ENCODE measurements at places on chromosomes 2 and 18. TPM values are rescaled to one million over a fixed set of nuclear protein-coding genes. Genes with fewer than 3 reads are reported as not detected.

- DNase-seq = peak; percentile 86
Observed at GRCh38 chr2:33372940-33373553, 103.4 kb upstream of the RASGRP3 start.

DNA sequence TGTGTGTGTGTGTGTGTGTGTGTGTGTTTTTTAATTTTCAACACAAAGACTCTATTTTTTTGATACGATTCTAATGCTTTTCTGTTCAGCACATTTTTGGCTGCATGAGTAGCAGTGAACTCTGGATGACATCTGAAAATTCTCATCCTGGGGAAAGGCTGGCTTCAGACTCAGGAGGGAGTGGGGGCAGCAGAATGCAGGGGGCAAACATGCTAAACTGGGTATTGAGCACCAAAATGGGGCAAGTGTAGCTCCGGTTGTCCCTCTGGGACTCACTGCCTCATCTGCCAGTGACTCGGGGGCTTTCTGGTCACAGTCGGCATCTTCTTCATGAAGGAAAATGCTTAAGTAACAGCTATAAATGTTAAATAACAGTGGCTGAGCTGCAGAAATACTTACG is 116.8 kb upstream of the PID1 start:
- no peak for DNase-seq

DNA sequence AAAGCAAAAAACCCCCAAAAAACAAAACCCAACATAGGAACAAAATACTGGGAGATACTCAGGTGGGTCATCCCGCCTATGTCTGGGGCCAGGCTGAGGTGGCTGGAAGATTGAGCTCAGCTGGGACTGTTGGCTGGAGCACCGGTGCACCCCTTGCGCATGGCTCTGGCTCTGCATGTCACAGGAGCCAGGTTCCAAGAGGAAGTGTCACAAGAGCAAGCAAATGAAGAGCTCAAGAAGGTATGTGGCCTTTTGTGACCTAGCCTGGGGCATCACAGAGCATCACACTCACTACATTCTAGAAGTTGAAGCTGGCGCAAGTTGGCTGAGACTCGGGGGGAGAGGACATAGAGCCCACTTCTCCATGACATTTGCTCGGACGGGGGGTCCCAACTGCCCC is 40.6 kb downstream of the PDCL3 start:
- DNase-seq = no peak

- DNase-seq = no peak
Observed at GRCh38 chr18:22387364-22387763, 30.4 kb downstream of the CTAGE1 start.

DNA sequence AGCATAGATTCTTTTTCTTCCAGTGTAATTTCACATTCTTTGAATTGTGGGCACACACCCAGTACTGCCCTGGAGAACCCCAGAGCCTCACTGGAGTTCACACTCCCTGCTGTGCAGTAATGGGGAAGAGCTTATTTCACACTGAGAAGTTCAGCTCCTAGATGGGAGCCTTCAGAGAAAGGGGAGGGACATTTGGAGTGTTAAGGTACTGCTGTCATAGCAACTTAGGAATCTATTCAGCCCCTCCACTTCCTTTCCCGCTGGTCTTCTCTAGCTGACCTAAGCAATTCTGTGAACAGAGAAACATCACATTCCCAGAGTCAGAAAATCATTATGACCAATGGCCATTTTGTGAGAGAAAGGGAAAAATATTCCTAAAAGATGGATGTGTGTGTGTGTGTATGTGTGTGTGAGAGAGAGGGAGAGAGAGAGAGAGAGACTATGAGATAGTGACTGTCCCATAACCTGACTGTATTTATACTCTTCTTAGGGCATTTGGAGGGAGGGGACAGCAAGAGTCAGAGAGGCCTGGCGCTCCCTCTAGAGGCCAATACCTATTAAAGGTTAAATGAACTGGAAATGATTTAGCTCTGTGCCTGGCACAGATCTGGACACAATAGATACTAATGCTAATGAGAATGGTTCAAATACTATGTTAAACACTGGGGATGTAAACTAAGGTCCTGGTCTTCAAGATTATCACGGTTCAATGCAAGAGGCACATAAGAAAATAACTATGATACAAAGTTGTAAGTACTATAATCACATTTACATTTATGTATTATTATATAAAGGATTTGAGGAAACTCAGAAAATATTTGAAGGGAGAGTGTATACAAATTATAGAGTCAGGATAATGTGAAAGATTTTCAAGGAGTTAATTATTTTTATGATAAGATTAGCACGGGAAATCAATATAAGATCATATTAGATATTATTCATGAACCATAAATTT is 41.5 kb upstream of the RPE start:
- DNase-seq = peak; percentile 68

Gene EML6
- 15.7 TPM for total RNA-seq

GRCh38 chr2:241966647-241967466 is 97.3 kb downstream of the RTP5 start:
- no peak for DNase-seq

- DNase-seq = no peak
Observed at GRCh38 chr18:36660311-36660710, 168.5 kb downstream of the TPGS2 start.

DNA sequence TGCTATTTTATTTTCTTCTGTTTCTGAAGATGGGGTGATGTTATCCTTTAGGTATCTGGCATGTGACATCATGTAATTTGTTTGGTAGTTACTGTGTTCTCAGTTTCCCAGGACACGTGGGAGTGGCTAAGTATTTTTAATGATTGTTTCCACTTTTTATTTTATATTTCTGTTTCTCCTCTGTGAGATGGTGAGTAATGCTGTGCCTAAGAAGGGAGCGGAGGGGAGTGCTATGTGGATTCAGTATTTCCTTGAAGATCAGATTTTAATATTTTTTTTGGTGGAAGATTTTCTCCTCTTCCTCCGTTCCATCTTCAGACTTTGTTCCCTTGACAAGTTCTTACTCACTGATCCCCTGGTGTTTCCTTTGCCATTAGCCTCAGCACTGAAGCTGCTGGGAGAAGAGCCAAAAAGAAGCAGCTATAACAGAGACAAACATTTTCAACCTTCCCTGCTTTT is 180.0 kb upstream of the MMADHC start:
- peak; percentile 47 for DNase-seq

DNA sequence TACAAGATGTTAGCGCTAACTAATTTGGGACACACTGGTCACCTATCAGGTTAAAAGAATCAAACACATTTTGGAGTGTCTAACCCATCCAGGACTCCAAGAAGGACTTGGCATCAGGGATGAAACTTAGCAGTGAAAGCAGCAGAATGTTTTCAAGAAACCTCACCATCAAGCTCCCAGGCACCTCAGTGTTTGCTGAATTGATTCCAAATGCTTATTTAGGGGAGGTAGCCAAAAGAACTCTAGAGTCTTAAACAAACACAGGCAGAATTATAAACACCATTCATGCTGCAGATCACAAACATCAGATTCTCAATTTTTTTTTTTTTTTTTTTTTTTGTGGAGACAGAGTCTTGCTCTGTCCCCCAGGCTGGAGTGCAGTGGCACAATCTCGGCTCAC is 122.8 kb upstream of the UXS1 start:
- no peak for DNase-seq

DNA sequence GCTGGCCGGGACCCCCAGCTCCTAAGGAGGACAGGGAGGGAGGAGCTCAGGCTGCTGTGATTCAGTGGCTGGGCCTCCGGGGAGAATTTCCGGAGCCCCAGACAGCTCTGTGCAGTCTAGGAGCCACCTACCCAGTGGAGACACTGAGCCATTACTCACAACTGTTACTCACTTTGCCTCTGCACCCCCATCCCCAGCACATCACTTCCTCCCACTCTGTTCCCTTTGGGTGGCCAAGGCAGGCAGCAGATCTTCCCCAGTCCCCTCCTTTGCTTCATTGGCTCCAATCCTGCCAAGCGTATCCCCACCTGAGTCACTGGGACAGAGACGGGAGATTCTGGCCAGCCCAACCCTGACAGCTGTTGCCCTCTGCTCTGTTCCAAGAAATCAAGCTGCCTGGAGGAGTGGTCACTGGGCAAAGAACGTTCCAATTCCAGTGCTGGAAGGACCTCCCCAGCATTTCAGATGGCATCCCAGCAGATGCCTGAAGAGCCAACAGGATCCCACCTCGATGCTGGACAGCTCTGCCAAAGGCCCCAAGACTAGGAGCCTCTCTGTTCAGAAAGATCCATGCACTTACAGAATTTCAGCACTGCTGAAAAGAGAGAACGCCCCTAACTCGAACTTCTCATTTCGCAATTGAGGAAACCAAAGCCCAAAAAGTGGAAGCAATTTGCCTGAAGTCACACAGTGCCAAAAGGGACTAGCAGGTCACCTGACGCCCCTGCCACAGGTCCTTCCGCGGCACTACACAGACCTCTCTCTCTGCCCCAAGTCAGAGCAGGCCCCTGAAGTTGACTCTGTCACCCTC is 68.3 kb downstream of the TNS1 start:
- DNase-seq = peak; percentile 22

GRCh38 chr2:231680992-231681852 is 27.1 kb upstream of the PTMA start:
- peak; percentile 70 for DNase-seq

GRCh38 chr2:98907966-98908905 is 27.8 kb downstream of the CRACDL start:
- DNase-seq = no peak

- DNase-seq = no peak
Observed at GRCh38 chr18:30440351-30440750, 602.2 kb downstream of the DSC3 start.

DNA sequence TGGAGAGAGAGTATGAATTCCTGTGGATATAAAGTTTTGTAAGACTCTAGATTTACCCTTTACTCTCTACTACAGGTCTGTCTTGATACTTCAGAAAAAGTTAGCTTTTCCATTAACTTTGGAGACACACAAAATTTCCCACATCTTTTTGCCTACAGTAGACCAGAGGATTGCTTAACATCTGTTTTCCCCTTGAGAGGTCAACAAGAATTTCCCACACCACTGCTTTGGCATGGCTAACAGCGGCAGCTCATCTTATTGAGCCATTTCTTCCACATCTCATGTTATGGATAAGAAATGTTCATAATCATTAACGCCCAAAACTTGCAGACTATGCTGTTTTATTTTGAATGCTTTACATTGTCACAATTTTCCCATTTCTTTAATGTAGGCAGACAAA is 273.6 kb upstream of the RGPD4 start:
- no peak for DNase-seq

DNA sequence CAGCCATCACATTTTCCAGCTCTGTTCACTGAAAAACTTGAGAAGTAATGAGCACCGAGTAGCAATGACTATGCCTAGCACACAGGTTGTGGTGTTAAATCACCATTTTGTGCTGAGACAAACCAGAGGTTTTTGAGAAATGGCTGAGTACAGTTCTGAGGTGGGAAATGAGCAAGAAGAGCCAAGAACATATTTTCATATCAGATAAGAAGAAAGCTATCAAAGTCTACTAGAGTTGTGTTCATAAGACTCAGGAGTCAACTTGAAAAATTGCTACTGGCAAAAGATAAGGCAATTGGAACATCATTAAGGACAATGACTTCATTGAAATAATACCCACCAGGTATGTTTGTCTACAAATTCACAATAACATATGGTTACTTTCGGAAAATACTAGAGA is 108.1 kb downstream of the RIT2 start:
- no peak for DNase-seq

- no peak for DNase-seq
Observed at GRCh38 chr2:233997707-233998106, 52.8 kb upstream of the SPP2 start.

Gene GPBAR1
- not detected for total RNA-seq

GRCh38 chr2:237143676-237144440 is 58.2 kb downstream of the COPS8 start:
- peak; percentile 18 for DNase-seq

GRCh38 chr2:232929303-232930058 is 59.4 kb downstream of the SNORC start:
- no peak for DNase-seq

DNA sequence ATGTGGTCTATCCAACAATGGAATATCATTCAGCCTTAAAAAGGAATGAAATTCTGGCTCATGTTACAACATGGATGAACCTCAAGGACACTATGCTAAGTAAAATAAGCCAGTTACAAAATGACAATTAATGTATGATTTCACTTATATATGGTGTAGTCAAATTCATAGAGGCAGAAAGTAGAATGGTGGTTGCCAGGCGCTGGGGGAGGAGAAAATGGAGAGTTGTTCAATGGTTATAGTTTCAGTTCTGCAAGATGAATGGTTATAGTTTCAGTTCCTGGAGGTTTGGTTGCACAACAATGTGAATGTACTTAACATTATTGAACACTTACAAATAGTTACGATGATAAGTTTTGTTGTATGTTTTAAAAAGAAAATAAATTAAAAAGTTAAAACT is 79.2 kb upstream of the IL1R2 start:
- no peak for DNase-seq

- no peak for DNase-seq
Observed at GRCh38 chr2:206488623-206489022, 45.3 kb downstream of the ADAM23 start.

Gene FBLN7
- 2.2 TPM for total RNA-seq

- peak; percentile 63 for DNase-seq
Observed at GRCh38 chr2:201116115-201116958, at the start of gene CFLAR. Gene CFLAR, plus strand, starts transcription at chr2:201116164. Its CDS starts 13,702 bp downstream, at chr2:201129866.

Gene IL36A
- total RNA-seq = not detected

Gene CCDC102B
- total RNA-seq = 2.2 TPM

DNA sequence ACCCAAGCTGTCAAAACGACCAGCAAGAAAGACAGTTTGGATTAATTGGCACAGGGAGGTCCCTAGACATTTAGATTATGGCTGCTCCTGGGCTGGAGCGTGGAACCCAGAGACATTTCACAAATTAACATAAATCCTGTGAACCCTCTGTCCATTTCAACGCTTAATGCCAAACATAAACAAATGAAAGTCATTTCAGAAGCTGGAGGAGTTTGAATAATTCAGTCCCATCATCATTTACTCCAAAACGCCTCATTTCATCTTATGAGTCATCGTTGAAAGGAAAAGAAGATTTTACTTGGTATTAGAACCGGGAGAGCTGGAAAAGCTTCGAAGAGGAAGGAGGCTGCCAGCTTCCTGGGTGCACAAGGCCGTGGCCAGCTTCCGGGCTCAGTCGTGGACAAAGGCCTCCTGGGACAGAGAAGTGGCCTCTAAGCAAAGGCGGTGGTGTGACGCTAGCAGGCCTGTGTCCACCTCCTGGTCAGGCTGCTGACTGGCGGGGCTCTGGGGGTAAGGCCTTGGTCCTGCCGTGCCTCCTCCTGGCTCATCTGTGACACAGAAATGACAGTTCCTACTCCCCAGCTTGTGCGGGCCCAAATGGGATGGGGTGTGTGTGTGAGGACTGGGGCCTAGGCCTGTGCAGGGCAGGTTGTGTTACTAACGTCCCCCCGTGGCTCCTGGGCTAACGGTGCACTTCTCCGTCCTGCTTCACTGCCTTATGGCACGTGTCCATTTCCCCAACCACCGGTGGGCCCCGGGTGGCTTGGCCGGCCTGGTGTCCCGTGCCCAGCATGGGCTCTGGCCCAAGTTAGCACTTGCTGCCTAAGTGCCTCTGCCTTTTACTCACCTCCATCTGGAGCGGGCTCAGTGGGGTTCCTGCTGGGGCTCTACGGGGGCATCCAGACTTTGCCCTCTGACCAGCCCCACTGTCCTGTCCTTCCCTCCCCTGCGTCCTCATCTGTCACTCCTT is 71.6 kb downstream of the RRM2 start:
- no peak for DNase-seq

- peak; percentile 81 for DNase-seq
Observed at GRCh38 chr18:2303517-2304238, 267.6 kb downstream of the METTL4 start.

Data from PC-3 (cell line).